ENCODE measurements at places on chromosomes 7 and 10.

GRCh38 chr10:43365001-43365400, 6.4 kb upstream of the FXYD4 start:
- DNase-seq = no peak

DNA sequence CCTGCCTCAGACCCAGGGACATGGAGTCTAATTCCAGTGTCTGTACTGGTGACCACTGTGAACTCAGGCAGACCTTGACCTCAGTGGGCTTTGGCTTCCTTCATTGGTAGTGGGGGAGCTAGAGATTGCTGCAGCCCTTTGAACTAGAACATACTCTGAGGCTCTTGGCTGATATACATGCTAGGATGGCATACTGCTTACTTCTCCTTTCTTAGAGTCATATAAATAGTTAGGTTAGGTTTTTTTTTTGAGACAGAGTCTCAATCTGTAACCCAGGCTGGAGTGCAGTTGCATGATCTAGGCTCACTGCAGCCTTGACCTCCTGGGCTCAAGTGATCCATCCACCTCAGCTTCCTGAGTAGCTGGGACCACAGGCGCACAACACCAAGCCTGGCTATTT, 49.7 kb downstream of the TMEM178B start:
- DNase-seq = no peak

DNA sequence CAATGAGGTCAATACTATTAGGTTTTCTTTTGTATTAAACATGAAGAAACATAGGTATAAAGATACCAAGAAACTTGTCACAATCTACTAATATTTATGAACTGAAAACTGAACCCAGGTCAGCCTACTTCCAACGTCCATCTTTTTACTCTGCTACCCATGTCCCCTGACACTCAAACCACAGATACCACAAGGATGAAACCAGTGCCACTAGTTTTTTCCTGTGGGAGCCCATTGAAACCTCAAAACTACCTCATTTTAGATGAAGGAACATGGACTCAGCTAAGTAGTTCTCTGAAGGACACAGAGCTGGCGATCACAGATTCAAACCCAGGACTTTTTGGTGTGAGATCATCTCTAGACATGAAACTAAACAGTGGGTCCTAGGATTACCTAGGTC, 6.8 kb downstream of the TET1 start:
- no peak for DNase-seq

DNA sequence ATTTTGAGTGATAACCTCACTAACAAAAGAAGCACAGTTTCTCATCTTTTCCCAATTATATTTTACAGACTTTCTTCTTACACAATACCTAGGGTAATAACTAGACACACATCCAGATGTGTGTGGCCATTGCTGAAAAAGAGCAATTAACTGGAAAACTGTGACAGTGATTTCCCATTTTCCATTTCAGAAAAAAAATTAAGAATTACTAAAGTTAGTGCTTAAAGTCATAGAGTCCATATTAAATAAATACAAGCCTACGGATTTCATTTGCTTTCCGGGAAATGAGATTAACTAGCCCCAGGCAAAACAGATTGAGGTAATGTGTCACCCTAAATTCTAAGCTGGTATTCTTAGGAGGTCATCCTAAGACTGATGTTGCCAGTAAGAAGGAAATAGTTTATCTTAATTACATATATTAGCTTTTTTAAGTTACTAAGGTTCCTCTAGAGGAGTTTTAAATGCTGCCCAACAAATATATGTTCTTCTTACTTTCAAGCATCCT, 10.2 kb upstream of the MACC1 start:
- DNase-seq = no peak

DNA sequence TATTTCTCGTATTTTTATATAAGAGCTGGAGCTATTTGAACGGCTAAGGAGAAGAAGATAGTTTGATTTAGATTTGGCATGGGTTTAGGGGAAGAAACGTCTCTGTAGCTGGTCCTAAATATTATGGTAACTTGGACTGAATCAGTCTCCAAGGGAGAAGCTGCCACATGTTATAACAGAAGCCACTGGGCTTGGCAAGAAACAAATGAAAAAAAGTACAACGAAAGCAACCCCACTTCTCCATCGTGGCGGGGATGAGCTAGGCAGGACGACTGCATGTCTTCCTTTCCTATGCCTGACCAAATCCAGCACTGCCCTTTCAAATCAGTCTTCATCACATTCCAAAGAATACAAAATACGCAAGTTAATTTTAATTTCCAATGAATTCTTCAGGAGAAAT, 196.7 kb upstream of the KLF14 start:
- no peak for DNase-seq

DNA sequence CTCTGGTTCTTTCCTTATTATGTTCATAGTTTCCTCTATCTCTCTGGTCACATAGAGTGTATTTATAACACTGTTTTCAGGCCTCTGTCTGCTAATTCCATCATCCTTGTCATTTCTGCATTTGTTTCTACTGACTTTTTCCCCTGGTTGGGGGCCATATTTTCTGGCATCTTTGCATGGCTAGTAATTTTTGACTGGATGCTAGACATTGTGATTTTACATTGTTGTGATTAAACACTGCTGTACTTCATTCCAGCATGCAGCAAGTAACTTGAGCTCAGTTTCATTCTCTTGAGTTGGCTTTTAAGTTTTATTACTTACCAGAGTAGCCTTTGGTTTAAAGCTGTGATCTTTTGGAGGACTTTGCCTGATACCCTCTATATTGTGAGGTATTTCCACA, 6.8 kb upstream of the DOCK1 start:
- DNase-seq = no peak

- no peak for DNase-seq
These were observed 48.2 kb downstream of the GOT1 start for GRCh38 chr10:99382176-99382575.

- no peak for DNase-seq
These were observed 2.6 kb downstream of the ANKRD2 start for GRCh38 chr10:97575127-97575668.

DNA sequence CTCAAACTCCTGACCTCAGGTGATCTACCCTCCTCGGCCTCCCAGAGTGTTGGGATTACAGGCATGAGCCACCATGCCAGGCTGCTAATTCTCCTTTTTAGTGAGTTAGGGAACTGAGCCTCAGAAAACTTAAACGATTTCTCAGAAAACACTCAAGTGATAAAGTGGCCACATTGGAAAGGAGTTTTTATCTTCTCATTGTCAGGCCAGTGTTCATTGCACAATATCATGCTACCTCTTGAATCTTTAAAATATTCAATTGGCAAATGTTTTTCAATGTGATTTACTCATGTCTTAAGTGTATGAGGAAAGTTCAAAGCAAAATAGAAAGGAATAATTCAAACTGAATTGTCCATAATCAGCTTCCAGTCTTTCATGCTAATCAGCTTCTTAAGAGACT, 80.7 kb downstream of the ITGB8 start:
- DNase-seq = no peak

DNA sequence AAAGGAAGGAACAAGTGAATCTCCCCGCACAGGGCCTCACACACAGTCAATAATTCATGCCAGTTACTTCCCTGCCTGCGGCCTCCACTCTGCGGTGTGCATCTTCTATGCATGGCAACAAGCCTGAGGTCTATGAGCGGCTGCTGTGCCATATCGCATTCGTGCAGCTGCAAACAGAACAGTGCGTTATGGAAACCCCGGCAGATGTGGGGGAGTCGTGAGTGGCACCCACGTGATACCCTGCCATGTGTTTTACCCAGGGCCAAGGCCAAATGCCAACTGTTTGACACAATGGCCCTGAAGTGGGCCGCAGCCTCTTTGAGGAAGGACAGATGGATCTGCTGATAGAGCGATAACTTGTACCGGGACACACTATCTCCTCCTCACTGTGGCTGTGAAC, 13.4 kb downstream of the TNS3 start:
- no peak for DNase-seq

DNA sequence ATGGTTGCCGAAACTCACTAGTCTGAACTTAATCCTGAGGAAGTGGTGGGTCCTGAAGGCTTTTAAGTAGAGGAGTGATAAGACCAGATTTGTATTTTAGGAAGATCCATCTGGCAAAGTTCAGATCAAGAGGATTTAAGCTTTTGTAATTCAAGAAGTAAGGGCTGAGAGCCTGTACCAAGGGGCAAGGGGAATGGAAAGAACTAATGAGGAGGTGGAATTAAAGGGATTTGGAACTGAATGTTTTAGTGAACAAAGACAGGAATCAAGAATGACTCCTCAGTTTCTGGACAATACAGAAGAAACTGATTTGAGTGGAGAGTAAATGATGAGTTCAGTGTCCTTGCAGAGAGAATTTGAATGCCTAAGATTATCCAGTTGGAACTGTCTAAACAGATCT, 249.0 kb downstream of the C7orf25 start:
- no peak for DNase-seq

- DNase-seq = no peak
These were observed 544.2 kb downstream of the CNTNAP2 start for GRCh38 chr7:146660839-146661238.

- DNase-seq = no peak
These were observed 8.2 kb upstream of the LSM8 start for GRCh38 chr7:118175740-118176139.

DNA sequence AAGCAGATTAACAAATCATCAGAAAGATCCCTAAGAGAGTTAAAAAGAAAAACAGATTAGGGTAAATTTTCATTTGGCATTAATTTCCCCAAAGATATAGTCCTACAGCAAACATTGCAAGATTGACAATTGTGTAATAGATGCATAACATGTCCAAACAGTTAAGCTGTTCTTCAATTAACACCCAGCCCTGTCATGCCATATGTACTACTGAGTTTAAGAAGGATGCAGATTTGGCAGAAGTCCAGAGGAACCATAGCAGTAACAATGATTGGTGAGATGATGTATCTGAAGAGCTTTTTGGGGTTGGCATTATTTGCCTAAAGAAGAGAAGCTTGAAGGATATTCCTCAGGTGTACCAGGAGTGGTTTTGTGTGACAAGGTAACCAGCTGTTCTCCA, 287.6 kb downstream of the LRMDA start:
- no peak for DNase-seq

DNA sequence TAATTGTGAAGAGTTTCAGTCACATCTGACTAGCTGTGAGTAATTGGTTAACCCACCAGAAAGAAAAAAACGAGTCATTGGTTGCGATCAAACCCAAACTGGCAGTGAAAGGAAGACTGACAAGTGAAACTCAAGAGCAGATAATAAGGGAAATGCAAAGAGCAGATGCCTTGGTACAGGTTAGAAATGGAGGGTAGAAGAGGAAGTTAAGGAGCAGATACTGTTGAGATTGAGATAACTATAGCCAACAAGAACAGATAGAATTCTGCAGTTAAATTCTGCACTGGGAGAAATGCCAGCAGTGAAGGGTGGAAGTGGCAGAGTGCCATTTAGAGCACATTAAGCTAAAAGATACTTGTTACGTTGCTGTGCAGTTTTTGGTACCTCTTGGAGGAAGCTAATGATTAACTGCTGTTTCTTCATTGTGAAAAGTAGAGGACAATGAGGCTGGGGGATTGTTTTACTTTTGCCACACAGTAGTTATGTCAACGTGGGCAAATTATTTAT, 65.8 kb downstream of the CDK13 start:
- no peak for DNase-seq

DNA sequence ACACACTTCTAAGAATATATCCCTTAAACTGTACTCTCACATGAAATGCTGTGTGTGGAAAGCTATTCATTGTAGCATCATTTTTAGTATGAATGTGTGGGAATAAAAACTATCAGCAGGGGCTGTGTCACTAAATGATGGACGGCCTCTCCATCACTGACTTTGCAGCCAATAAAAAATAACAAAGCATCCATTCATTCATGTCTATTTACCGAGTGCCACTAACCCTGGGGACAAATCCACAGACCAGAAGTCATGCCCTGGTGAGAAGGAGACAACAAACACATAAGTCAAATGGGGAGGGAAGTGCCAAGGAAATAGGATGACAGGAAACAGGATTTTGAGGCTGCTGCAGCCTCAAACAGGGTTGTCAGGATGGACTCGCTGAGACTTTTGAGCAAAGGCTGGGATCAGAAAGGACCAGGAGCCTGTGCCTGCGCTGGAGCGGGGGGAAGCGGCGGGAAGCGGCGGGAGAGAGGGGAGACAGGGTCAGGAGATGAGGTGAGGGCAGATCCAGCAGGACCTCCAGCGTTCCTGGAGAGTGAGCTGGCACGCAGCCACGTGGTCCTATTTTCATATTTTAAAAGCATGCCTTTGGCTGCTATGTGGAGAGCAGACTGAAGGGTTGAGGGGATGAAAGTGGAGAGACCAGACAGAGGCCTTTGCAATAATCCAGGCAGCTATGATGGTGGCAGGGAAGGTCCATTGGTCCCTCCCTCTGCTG, 2.2 kb upstream of the NOM1 start:
- DNase-seq = no peak

- DNase-seq = no peak
These were observed 74.1 kb downstream of the NRBF2 start for GRCh38 chr10:63206997-63207811.

DNA sequence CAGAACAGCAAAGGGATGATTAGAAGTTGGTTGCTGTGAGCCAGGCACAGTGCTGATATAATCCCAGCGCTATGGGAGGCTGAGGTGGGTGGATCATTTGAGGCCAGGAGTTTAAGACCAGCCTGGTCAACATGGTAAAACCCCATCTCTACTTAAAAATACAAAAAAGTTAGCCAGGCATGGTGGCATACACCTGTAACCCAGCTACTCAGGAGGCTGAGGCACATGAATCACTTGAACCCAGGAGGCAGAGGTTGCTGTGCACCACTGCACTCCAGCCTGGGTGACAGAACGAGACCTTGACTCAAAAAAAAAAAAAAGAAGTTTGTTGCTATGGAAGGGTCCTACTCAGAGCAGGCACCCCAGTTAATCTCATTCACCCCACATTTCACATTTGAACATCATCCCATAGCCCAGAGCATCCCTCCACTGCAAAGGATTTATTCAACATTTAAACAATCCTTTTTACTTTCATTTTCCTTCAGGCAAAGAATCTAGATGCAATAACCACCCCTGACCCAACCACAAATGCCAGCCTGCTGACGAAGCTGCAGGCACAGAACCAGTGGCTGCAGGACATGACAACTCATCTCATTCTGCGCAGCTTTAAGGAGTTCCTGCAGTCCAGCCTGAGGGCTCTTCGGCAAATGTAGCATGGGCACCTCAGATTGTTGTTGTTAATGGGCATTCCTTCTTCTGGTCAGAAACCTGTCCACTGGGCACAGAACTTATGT, 4.1 kb downstream of the IL6 start:
- DNase-seq = no peak

DNA sequence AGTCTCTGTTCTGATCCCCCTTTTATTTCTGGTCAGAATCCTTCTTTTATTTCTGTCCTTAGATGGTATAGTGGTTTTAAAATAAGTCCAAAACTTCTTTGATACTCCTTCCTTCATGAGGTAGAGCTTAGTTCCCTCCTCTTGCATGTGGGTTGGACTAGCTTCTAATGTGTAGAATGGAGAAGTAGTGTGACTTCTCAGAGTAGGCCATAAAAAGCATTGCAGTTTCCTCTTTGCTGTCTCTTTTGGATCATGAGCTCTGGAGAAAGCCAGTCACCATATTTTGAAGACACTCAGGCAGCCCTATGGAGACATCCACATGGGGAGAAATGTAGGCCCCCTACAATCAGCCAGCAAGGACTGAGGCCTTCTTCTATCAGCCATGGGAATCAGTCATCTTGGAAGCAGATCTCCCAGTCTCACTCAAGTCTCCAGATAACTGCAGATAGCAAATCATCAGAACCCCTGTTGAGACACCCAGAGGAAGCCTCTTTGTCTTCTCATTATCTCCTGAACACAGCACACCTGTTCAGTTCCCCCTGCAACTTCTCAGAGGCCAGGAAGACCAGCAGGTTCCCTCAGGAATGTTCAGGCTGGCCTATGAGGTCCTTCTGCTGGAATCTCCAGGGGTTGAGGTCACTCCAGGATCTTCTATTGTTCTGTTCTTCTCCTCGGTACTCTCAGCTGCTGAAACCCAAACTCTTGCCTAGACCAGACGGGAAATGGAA, 511.9 kb upstream of the ZMIZ1 start:
- no peak for DNase-seq
